ENCODE measurements at places on chromosomes 3 and 15. TPM values are rescaled to one million over a fixed set of nuclear protein-coding genes. Genes with fewer than 3 reads are reported as not detected.

Gene PLCL2
- total RNA-seq = 4.0 TPM

Gene PLSCR5
- not detected for total RNA-seq

Gene TIMP4
- 11.3 TPM for total RNA-seq

Gene UBE2E2
- 35.0 TPM for total RNA-seq

Gene ARL13B
- total RNA-seq = 5.7 TPM

Gene PRTG
- 4.2 TPM for total RNA-seq

Gene HEG1
- 40.9 TPM for total RNA-seq

Gene CLSTN2
- total RNA-seq = 0.15 TPM

Gene IQCF5
- not detected for total RNA-seq

Gene HIGD2B
- not detected for total RNA-seq

Gene A4GNT
- not detected for total RNA-seq

Gene FBXL2
- 12.3 TPM for total RNA-seq

Gene RBP2
- not detected for total RNA-seq

Gene ATP6V1A
- 28.4 TPM for total RNA-seq

Gene CHL1
- total RNA-seq = 0.59 TPM

Gene GPR176
- 80.7 TPM for total RNA-seq

Gene CCDC80
- 114 TPM for total RNA-seq

Gene PLA2G4E
- not detected for total RNA-seq

Gene TM4SF18
- total RNA-seq = under 0.01 TPM

Gene HRG
- total RNA-seq = not detected

Gene LIPH
- under 0.01 TPM for total RNA-seq

Gene SHISA5
- total RNA-seq = 157 TPM

Gene PPIP5K1
- total RNA-seq = 7.4 TPM

Gene SYNPR
- total RNA-seq = not detected

Gene GOLIM4
- total RNA-seq = 26.5 TPM

Gene SPESP1
- 3.7 TPM for total RNA-seq

Gene GRAMD2A
- total RNA-seq = 1.5 TPM

Gene GOLGA8M
- not detected for total RNA-seq

Gene IMPG2
- total RNA-seq = under 0.01 TPM

Gene NR2F2
- total RNA-seq = 21.4 TPM

Gene EPHA6
- total RNA-seq = 0.17 TPM

Gene PODXL2
- total RNA-seq = 7.1 TPM

Gene SNTN
- total RNA-seq = not detected

Gene ATP10A
- total RNA-seq = 1.8 TPM

Gene GABRR3
- total RNA-seq = not detected

Gene TXNRD3
- total RNA-seq = 6.1 TPM

Gene CDHR4
- total RNA-seq = not detected

Gene CD276
- total RNA-seq = 91.6 TPM

Gene CSPG5
- total RNA-seq = 0.17 TPM

Gene SNX22
- total RNA-seq = under 0.01 TPM

Gene DAZL
- not detected for total RNA-seq

Gene C3orf20
- not detected for total RNA-seq

Gene FEZF2
- not detected for total RNA-seq

Gene PLA2G4F
- total RNA-seq = not detected

Gene RTP1
- not detected for total RNA-seq

Gene RASGRP1
- not detected for total RNA-seq

Gene BUB1B
- total RNA-seq = 35.5 TPM

Gene VGLL3
- 15.8 TPM for total RNA-seq

Gene GHRL
- total RNA-seq = not detected

Gene CCDC71
- 37.7 TPM for total RNA-seq

Gene GOLGA6A
- not detected for total RNA-seq

Gene ALDH1A3
- 16.0 TPM for total RNA-seq

Gene SCN5A
- 0.34 TPM for total RNA-seq

Gene SLC35G2
- total RNA-seq = 5.9 TPM

Gene CCK
- 2.7 TPM for total RNA-seq

Gene THRB
- 0.84 TPM for total RNA-seq

Gene PFKFB4
- total RNA-seq = 8.9 TPM
